IMR-90 (cell line): ENCODE measurements at places on chromosomes 6 and 20.

GRCh38 chr6:18491308-18492045, 104.3 kb downstream of the RNF144B start:
- no peak for DNase-seq

DNA sequence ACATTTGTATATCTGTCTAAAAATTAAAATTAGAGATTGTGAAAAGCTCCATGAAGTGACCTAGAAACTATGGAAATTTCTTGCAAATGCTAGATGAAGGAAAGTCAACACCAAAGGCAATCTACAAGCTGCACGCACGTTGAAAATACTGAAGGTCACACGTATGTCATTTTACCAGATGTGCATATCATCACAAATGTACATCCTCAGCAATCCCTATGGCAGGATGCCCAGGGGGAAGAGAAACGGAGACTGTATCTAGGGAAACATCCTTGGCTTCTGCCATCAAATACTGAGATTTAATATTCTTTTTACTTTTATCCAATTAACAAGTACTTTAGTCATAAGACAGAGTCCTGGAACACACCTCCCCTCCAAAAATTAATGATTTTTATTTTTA, 672.0 kb downstream of the RNF144B start:
- DNase-seq = no peak

DNA sequence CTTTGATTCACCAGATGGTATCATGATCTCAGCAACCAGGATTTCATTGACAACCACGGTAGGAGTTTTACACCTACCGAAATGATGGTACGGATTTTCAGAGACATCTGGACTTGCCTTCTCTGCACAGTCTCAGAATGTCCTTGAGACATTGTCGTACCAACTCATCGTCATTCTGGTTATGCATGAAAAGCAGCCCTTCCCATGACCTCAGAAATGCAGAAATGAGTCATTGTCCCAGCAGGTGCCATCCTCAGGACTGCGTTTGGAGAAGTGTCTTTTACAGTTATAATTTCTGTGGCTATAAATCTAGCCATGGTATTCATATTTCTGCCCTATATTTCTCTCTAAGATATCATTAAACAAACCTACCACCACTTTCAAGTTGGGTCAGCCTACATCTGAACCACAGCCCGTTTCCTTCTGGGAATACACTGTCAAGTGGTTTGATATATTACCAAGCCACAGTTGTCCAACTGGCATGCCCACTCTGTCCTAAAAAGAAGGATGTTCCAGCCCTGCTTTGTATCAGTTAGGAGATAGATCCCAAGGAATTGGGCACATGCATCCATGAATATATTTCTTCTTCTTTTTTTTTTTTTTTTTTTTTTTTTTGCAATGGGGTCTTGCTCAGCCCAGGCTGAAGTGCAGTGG, 7.5 kb upstream of the BFSP1 start:
- no peak for DNase-seq

- no peak for DNase-seq
Measured at GRCh38 chr20:41978246-41978790, 360.1 kb upstream of the CHD6 start.

DNA sequence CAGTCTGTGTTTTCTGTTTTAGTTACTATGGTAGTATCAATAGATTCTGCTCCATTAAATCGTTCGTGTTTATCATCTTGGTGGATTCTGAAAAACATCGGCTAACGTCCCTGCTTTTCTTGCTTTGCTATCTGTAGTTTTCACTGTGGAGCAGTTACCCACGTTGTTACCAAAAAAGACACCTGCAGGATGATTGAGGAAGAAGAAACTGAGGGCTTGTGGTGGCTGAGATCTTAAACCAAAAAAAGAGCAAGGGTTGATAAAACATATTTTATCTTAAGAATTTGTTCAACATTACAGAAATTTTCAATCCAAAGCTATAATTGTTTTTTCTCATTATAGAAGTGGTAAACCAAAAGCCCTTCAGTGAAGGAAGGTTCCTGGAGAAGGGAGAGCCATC, 166.3 kb downstream of the FARS2 start:
- DNase-seq = no peak

DNA sequence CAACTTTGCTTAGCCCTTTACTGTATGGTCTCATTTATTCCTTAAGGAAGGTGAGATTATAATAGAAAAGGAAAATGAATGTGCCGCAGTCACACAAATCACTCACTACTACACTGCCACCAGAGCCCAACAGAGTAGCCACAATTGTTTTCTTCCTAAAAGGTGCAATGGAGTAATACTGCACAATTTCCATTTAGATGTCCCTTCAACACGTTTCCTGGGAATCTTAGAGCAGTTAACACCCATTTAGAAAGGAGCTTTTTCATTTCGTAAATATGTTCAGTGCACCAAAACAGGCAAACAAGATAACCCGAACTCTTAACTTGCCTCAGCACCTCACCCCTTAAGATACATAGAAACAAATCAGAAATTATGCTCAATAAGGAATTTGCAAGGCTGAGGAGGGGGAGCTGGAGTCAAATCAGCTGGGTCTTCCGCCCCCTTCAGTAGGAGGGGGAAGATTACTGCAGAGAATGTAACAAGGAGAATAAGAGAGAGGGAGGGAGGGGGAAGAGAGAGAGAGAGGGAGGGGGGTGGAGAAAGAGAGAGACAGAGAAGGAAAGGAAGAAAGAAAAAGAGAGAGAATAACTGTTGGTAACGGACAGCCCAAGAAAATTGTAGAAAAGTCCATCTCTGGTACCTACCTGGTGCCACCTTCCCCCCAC, 155.5 kb downstream of the BCAS1 start:
- DNase-seq = no peak

DNA sequence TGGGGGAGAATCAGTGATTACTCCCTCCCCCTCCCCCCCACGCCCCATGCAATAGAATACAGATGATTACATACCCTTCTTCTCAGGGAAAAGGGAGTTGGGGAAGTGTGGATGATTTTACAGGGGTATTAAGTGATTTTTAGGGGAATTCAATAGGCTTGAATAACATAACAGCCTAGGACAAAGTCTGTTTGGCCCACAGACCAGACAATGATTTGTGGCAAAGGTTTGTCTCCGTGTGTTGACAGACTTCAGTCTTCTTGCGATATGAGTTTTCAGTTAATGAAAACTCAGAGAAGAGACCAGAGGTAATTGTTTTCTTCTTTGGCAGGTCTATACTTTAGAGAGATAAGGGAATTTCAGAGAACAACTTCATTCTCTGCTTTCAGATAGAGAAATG, 95.3 kb downstream of the OR2B2 start:
- no peak for DNase-seq

- DNase-seq = peak; percentile 1
Measured at GRCh38 chr20:9699181-9699580, 139.7 kb downstream of the PAK5 start.

DNA sequence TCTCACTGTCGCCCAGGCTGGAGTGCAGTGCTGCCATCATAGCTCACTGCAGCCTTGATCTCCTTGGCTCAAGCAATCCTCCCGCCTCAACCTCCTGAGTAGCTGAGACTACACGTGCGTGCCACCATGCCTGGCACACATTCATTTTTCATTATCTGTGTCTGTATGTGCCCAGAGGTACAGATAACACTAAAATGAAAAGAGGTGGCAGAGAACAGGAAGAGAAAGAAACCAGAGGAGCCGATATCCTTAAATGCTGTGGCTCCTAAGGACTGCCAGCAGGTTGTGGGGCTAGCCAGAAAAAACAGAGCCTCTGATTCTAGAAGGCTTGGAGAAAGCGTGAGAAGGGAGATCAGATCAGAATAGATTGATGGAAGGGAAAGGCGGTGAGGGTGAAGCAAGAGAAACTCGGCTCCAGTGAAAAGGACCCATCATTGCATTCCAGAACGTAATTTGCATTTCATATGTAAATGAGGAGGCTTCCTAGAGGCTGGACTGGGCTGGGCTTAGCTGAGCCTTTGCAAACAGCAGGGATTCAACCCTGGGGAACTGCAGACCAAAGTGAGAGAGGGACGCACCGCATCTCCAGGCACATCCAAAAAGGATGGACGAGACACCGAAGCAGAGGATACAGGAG, 64.2 kb downstream of the GCNT2 start:
- no peak for DNase-seq

GRCh38 chr6:168035098-168035660, 37.7 kb downstream of the KIF25 start:
- DNase-seq = peak; percentile 78

DNA sequence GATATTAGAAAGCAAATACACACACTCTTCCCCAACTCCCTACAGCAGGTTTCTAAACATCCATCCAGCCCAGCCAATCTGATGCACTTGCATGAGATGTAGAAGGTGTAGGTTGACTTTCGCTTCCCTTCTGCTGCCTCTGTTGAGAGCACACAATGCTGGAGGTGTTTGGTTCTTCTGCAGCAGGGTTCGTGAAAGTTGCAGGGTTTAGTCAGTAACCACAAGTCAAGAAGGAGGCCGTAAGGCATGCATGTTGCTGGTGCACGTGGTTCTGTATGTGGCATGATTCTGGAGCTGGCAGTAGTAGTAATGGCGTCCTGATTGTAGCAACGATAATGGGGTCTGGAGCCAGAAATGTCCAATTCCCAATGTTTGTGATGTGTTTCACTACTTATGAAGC, 53.0 kb downstream of the DEK start:
- no peak for DNase-seq

GRCh38 chr20:33309631-33310030, 26.6 kb downstream of the BPIFB1 start:
- no peak for DNase-seq

DNA sequence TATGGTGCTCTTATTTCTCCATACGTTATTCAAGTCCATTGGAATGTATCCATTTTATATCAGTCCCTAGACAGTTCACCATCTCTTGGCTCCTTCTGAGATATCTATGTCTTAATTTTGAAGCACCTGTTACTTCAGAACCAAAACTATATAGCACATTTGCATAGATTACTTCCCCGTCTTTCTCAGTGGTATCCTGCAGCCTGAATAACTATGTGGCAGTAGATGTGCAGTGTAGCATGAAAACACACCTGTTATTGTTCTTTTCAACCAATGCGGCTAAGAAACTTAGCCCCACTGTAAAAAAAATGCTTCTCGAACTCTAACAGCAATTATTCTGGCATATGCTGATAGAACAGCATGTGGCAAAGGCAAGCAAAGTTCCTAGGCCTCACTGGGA, 1184.4 kb upstream of the ADGRB3 start:
- DNase-seq = no peak

GRCh38 chr6:106141441-106142237, 55.5 kb downstream of the PRDM1 start:
- DNase-seq = no peak

GRCh38 chr20:25020345-25020744, 27.8 kb upstream of the APMAP start:
- no peak for DNase-seq

GRCh38 chr6:73579851-73580246, 59.0 kb upstream of the EEF1A1 start:
- peak; percentile 91 for DNase-seq

DNA sequence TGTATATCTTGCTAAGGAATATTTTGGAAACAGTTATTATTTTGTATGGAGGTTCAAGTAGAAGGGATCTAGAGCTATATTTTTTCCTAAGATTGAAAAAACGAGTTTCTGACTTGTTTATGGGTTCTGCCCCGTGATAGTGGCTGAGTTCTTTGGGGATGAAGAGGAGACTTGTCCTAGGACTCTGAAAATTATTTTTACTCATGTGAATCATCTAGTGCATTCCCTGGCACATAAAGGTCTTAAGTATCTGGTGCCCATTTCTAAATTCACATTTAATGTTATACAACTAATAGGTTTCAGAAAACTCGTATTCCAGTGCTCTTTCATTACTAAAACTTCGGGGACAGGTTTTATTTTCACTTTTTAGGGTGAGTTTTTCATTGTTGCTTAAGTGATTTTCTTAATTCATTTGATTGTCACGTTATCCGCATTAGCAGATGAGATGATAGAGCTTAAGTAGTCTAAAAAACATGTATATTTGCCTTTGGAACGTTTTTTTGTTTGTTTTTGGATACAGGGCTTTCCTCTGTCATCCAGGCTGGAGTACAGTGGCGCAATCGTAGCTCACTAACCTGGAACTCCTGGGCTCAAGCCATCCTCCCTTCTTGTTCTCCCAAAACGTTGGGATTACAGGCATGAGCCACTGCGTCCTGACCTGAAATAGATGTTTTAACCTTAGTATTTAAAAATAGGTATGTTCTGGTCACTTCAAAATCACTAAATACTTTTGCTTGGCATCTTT, 2.1 kb downstream of the NFYA start:
- peak; percentile 20 for DNase-seq

GRCh38 chr20:17029698-17030097, 197.1 kb upstream of the PCSK2 start:
- DNase-seq = no peak
